Stimulated activated CD4-positive, alpha-beta T cell treated with anti-CD3 and anti-CD28 coated beads, TNF-alpha, amount 100 ng/mL, for 24 hours (primary cell): ENCODE measurements at places on chromosomes 7 and 10.

- no peak for DNase-seq
Observed at GRCh38 chr10:59362144-59362958, at the start of gene FAM13C. FAM13C (minus strand) TSS chr10:59362549; CDS start chr10:59362460, 89 bp downstream.

DNA sequence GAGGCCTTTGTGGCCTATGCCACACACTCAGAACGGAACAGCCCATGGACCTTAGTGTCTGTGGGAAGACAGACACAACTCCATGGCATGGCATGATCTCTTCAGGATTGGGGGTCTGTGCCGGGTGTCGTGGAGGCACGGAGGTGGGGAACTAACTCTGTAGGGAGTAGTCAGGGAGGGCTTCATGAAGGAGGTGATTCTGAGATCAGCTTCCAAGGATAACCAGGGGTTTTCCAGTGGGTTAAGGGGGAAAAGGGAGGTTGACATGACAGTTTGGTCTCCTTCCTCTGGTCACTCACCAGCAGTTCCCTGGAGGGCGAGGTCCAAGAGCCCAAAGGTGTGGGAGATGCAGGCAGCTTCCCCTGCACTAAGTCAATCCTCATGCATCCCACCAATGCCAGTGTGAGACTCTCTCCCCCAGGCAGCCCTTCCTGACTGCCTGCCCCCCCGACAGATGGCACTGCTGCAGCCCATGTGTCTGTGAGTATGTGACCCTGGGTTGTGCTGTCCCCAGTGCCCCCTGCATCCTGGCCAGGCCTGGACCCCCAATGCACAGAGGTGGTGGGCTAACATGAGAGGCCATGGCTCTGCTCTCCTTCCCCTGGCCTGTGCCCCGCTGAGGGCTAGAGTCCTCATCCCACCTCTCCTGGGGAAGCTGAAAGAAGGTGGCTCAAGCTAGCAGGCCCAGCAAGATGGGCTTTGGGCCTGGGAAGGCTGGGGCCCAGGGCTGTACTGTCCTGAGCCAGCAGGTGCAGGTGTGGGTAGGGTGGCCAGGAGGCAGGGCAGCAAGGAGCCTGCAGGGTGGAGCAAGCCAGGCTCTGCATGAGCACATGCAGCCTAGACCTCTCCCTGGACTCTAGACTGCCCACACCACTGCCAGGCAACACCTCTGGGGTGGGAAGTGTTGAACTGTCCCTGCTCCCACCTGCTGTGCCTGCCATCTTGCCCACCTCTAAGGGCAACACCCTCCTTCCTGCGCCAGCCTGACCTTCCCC, 39.7 kb downstream of the RASGEF1A start:
- no peak for DNase-seq

DNA sequence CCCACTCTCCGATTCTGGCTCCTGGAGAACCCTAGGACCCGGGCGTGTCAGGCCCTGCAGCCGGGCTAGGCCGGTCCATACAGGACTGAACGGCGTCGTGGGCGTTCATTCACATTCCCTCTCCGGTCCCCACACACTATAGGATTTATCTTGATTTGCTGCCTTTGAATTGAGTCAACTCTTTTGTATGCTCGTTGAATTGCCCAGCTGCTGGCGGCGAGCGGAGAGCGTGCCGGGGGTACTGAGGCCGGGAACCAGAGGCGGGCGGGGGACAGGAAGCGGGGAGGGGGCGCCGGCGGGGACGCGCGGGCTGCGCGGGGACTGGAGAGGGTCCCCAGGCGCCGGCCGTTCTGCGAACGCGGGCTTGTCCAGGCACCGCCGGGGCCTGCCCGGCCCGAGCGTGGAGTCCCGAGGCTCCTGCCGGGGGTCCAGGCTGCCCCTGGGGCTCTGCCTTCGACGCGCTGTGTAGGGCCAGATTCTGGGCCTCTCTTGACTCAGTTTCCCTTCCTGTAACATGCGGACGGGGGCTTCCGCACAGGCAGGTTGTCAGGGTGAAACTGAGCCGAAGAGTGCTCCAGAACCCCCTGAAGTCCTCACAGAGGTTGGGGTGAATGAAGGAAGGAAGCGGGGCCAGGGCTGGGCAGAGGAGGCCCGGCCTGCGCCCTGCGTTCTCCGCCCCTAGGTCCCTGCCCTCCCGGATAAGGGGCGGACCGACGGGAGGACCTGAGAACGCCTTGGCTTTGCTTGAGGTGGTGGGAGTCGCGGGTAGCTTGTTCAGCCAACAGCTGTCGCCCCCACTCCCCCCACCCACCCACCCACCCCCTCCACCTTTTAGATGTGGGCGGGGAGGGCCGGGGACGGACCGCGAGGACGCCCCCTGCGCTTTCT, 769 bp upstream of the ELFN1 start:
- no peak for DNase-seq

- DNase-seq = no peak
Observed at GRCh38 chr7:51301806-51302205, 14.8 kb downstream of the COBL start.

- DNase-seq = no peak
Observed at GRCh38 chr7:43492896-43493295, 90.0 kb upstream of the STK17A start.

DNA sequence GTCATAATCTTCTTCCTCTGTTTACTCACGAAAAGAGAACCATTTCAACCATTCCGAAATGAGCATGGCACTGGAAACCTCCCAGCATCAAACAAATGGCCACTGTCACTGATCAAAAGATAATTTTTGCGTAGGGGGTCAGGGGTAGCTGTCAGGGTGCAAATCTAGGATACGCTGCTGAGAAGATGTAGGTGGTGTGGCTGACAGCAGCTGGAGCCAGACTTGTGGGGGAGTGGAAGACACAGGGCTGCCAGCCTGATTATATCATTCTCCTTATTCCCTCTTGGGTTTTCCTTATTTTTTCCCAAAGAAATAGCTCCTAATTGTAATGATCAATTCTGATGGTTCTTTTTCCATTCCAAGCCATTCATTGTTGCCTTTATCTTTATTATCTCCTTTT, 266.1 kb downstream of the SORCS1 start:
- DNase-seq = no peak

- no peak for DNase-seq
Observed at GRCh38 chr7:50267525-50268041, 36.9 kb upstream of the IKZF1 start.

DNA sequence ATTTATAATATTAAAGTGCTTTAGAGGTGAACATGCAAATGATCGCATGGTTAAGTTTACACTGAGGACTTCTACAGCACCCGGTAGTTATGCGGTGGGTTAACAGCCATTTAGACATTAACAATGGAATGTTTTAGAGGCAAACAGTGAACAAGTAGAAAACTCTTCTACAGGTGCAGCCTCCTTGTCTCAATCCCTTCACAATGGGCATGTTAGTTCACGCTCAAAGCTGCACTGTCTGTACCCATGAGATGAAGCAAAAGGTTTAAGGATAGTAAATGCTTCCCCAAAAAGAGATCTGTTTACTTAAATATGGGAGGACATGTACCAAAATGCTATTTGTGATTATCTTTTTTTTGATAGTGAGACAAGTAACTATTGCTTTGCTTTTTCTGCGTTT, 25.1 kb downstream of the PUS7 start:
- DNase-seq = no peak

DNA sequence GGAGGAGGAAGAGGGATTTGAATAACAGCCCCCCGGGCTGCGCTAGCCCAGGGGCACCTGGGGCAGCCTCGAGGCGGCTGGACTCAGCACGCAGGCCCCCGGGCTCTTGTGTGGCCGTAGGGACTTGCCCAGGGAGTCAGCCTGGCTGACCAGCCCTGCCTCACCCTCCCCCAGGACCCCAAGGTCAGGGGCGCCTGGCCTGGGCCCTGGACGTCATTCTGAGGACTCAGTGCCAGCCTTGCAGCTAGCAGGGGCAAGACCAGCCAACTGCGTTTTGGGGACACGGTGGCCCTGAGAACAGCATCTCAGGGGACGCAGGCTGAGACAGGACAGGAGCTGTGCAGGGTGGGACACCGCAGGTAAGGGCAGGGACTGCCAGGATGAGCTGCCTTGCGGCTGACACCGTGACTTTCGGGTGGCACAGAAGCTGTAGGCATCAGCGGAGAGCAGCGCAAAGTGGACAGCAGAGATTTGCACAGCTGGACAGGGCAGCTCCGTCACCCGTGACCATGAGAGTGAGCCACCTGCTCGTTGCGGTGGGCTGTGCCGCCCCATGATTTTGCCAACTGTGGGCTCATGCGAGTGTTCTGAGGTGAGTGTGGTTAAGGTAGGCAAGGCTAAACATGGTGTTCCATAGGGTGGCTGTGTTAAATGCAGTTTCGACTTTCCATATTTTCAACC, 48.1 kb upstream of the UBE3C start:
- DNase-seq = no peak

- DNase-seq = no peak
Observed at GRCh38 chr7:127629268-127629854, 11.4 kb upstream of the PAX4 start.

GRCh38 chr10:104642658-104643302, 1.7 kb downstream of the SORCS3 start:
- DNase-seq = no peak

DNA sequence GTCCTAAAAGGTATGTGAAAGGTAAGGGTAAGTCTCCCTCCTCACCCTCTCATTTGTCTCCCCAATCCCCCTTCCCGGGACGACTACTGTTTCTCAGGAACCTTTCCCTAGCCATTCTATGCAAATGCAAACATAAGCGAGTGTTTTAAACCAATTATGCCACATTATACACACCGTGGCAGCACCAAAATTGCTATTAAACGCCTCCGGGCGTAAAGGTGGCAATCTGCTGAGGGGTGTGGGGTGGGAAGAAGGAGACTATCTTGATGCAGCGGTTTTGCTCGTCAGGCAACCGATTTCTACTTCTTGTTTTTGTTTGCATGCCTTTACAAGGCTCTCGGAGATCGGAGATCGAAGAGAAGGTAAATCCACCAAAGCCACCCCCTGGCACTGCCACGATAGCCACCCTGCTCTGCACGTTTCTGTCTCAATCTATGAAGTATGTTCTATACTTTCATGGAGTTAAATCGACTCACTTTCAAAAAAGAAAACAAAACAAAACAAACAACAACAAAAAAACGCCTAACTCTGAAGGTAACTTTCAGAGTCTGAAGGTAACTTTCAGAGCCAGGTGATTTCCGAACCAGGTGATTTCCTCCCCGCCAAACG, 46.0 kb upstream of the CDK1 start:
- no peak for DNase-seq

GRCh38 chr10:64505501-64505900, 984.3 kb downstream of the REEP3 start:
- DNase-seq = no peak

GRCh38 chr7:158573310-158573709, 14.3 kb downstream of the PTPRN2 start:
- no peak for DNase-seq

- no peak for DNase-seq
Observed at GRCh38 chr10:49569031-49569631, 30.2 kb upstream of the ERCC6 start.

- no peak for DNase-seq
Observed at GRCh38 chr10:86960003-86960862, 1.8 kb downstream of the SNCG start.

- DNase-seq = no peak
Observed at GRCh38 chr10:120749856-120750566, 101.2 kb upstream of the WDR11 start.

GRCh38 chr10:86402283-86402941, 35.8 kb upstream of the GRID1 start:
- no peak for DNase-seq

DNA sequence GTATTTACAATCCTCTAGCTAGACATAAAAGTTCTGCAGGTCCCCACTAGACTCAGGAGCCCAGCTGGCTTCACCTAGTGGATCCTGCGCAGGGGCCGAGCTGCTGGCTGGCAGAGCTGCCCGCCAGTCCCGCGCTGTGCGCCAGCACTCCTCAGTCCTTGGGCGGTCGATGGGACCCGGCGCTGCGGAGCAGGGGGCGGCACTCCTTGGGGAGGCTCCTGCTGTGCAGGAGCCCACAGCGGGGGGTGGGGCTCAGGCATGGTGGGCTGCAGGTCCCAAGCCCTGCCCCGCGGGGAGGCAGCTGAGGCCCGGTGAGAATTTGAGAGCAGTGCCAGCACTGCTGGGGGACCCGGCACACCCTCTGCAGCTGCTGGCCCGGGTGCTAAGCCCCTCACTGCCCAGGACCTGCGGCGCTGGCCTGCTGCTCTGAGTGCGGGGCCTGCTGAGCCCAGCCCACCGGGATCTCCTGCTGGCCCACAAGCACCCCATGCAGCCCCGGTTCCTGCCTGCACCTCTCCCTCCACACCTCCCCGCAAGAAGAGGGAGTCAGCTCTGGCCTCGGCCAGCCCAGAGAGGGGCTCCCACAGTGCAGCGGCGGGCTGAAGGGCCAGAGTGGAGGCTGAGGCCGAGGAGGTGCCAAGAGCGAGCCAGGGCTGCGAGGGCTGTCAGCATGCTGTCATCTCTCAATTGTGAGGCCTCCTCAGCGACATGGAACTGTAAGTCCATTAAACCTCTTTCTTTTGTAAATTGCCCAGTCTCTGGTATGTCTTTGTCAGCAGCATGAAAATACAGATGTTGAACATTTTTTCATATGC, 63.1 kb downstream of the TFAM start:
- no peak for DNase-seq

GRCh38 chr7:97732565-97733275, 834 bp downstream of the TAC1 start:
- no peak for DNase-seq

GRCh38 chr10:70773965-70774809, 11.0 kb downstream of the TBATA start:
- DNase-seq = no peak

- no peak for DNase-seq
Observed at GRCh38 chr10:113528876-113529275, 24.0 kb upstream of the HABP2 start.

DNA sequence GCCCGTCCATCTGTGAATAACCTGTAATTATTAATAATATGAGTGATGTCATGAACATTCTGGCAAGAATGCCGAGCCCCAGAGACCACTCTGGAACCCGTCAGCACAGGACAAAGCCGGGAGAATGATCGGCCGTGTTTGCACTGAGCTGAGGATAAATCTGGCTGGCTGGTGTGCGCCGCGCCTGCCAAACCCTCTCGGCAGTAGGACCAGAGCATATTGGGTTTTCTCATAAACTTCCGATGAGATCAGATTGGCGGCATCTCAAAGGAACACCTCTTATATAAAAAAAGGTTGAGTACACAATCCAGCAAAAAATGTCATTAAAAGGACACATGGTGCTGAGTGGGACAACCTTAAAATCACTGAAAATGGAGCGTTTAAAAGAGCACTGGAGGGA, 296.0 kb upstream of the MKI67 start:
- no peak for DNase-seq

DNA sequence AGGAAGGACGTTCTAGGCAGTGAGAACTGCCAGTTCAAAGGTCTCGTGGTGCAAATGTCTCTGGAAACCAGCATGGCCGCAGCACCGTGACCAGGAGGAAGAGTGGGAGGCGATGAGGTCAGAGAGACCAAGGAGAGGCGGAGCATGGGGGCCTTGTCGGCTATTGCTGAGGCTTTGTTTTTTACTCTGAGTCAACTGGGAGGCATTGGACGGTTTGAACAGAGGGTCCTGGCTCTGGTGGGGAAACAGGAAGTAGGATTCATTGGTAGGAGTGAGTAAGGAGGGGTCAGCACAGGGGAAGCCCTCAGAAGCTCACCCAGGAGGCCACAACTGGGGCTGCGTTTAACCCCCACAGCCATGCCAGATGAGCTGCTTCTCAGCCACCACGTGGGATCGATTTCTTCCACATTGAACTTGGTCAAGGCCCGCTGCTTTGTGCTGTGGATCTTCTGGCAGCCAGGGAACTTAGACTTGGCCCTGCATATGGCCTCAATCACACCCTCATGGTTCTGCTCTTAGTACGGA, 22.2 kb upstream of the SH2B2 start:
- DNase-seq = no peak
